ENCODE measurements at places on chromosomes 3 and 15.

DNA sequence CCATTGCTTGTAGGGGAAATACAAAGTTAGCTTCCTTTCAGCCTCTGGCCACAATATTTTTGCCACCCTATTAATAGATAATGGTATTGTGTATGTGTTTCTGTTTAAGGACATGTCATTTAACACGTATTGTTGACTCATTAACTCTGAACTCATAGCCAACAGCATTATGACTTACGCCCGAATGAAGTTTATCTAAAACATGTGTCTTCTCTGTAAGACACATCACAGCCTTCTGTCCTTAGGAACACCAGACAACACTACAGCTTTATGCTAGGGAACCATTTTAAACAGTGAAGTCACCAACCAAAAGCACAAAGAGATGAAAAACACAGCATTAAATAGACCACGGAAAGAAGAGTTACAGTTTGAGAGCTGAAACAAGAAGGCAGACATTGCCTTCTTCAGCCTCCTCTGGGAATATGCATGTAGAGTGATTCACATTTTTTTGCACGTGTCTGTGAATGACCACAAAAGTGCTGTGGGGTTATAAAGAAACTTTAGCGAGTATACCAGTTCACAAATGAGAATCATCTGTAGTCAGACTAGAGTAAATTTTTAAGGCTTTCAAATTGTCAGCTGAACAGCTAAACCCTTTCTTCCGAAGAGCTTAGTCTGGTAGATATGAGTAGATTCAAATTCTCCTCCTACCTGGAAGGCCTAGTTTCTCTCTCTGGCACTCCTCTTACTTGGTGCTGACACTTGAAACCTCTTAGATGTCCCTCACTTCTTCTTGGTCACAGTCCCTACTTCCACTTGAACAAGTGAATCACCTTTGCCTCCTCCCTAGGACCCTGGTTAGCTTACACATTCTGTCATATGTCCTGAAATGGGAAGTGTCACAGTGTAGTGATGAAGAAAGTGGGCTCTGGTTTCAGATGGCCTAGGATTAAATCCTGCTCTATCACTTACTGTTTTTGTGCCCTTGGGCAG lies 32.2 kb downstream of the MCTP2 start:
- no peak for DNase-seq

- DNase-seq = no peak
Measured at GRCh38 chr3:14322667-14323295, 79.6 kb upstream of the SLC6A6 start.

GRCh38 chr3:184954251-184954650 lies 142.3 kb downstream of the VPS8 start:
- no peak for DNase-seq

- DNase-seq = no peak
Measured at GRCh38 chr15:85424154-85424553, 43.8 kb downstream of the AKAP13 start.

All from NCI-H2081 treated with DMSO at 0.1 percent for 48 hours (cell line).